Activated CD8-positive, alpha-beta T cell treated with anti-CD3 and anti-CD28 coated beads for 36 hours (primary cell): ENCODE measurements at places on chromosomes 2 and 18. TPM values are rescaled to one million over a fixed set of nuclear protein-coding genes. Genes with fewer than 3 reads are reported as not detected.

DNA sequence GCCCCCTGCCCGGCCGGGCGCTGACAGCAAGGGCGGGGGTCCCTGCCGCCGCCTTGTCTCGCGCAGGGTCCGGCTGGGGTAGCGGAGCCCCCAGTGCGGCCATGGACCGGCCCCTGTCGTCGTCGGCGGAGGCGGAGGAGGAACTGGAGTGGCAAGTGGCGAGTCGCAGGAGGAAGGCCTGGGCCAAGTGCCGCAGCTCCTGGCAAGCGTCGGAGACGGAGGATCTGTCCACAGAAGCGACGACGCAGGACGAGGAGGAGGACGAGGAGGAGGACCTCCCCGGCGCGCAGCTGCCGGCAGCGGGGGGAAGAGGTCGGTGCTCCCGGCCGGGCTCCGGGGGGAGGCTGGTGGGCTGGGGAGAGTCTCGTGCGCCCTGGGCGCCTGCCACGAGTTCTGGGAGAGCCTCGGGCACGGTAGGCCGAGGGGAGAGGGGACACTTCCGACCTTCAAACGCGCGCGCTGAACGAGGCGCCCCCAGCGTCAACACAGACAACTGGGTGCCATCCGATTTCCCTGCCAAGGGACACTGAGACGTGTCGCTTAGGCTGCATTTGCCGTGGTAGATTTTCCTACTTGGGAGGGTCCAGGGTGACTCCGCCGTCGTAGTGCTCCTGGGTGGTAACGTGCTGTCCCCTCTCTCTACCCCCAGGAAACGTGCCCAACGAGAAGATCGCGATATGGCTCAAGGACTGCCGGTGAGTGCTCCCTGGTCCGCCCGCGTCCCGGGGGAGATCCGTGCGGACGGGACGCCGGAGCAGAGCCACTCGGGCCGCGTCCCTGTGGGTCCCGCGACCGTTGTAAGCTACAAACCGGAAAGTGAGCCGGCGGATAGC is 652 bp downstream of the ITPRID2 start:
- peak; percentile 77 for DNase-seq

The PLGLB2 gene
- 0.32 TPM for total RNA-seq

The HOXD12 gene
- total RNA-seq: not detected

The LYPD1 gene
- total RNA-seq: not detected

The SPRED2 gene
- 6.7 TPM for total RNA-seq
